Skin of body (tissue), 3 donors: ENCODE measurements at places on chromosomes 6 and 20.

GRCh38 chr6:168871642-168872315 lies 381.9 kb downstream of the THBS2 start:
- DNase-seq = no peak

DNA sequence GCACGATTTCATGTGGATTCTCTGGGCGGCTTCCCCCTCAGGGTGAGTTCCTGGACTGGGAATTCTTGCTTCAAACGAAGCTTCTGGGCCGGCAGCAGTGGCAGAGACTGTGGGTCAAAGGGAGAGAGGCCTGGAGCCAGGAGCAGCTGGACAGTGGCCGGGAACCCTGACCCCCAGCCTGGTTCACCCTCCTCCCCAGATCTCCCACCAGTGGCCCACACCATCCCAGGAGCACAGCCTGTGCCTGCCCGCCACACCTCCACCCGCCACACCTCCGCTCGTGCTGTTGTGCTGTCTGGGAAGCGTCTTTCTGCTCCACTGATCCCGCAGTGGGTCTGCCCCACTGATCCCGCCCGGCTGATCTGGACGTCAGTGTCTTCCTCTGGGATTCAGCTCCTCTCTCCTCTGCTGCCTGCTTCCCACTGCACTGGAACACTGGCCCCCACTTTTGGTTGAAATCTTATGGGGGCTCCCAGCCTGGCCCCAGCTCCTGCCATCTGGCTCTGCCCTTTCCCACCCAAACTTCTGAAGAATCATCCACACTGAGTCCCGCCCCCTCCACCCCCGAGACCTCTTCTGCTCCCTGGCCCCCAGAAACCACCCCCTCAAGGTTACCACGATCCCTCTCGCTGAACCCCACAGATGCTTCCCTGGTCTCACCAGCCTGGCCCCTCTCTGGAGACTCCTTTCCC lies 9.8 kb downstream of the ZBP1 start:
- DNase-seq = no peak

DNA sequence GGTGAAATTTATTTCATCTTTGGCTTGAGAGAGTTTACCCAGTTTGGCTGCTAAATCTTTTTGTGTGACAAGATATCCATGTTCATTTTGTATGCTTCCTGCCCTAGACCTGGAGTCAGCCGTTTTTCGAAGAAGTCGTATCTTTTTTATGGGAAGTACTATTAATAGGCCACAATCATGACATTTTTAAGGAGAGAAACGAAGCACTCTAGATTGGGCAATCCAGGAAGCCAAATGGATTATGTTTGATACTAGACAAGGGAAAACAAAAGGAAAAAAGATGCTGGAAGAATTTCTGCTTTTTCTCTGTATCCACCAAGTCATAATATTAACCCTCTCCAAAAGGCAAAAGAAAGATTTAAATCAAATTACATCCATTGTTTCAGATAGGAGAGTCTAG lies 214.6 kb downstream of the HDGFL1 start:
- DNase-seq = no peak

- no peak for DNase-seq
Measured at GRCh38 chr20:54158856-54159418, 14.8 kb downstream of the CYP24A1 start.

GRCh38 chr6:22521035-22521434 lies 48.3 kb upstream of the HDGFL1 start:
- no peak for DNase-seq

DNA sequence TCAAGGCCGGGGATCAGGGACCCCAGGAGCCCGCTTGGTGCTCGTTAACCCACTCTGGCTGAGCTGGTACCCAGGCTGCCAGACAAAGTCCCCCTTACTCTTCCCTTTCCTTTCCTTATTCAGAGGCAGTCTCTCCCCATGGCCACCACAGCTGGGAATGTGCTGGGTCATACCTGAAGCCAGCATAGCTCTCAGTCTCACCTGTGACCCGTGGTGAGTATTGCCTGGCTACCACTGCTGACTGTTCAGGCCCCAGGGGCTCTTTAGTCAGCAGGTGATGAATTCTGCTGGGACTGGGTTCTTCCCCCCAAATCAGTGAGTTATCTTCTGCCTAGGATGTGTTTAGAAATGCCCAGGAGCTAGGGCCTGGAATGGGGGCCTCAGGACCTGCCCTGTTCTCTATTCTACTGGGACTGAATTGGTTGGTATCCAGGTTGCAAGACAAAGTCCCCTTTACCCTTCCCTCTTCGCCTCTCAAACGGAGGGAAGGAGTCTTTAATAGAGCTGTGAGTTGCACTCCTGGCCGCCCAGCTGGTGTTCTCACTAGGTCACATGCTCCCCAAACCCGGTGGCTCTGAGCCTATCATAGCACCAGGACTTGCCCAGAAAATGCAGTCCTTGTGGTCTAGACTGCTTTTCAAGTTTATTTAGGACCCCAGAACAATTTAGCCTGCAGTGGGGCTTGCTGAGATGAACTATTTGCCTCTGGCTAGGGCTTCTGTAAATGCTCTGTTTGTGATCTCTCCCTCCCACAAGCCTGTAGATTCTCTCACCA lies 64.6 kb downstream of the MYO6 start:
- DNase-seq = no peak

DNA sequence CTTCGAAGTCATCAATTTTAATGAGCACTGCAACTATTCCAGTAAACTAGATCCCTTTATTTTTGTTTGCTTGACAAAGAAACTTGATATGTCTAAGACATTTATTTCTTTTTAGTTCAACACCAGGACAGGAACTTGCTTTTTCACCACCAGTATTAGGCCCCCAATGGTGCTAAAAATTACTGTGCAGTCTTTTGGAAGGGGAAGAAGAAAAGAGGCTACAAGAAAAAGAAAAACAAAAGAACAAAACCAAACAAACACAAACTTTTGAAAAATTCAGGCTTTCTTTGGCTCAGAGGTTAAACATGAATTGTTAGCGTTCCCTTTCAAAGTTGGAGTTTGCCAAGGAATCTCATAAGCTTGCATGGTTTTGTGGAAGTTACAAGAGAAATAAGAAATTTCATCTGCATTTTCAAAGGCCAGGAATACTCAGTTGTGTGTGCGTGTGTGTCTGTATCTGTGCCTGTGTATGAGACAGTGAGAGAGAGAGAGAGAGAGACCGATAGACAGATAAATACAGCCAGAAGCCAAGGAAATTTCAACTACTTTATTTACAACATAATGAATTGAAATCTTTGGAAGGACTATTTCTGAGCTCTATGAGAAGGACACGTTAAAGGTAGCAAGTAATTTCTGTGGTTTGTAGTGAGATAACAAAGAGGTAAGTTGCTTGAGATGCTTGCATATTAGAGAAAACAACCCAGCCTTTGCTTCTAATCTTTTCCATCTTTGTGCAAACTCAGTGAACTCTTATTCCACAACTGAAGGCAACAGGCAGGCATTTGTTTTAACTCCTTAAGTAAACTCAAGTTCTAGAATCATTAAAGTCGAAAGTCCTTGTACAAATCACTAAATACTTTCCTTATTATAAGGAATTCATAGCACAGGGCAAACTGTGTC lies 171.0 kb upstream of the CITED2 start:
- DNase-seq = peak; percentile 35

- DNase-seq = no peak
Measured at GRCh38 chr6:160863782-160864181, 127.8 kb upstream of the MAP3K4 start.

GRCh38 chr6:71254323-71254722 lies 34.3 kb upstream of the OGFRL1 start:
- DNase-seq = no peak

- peak; percentile 49 for DNase-seq
Measured at GRCh38 chr6:136582711-136583471, 32.7 kb upstream of the MAP7 start.

DNA sequence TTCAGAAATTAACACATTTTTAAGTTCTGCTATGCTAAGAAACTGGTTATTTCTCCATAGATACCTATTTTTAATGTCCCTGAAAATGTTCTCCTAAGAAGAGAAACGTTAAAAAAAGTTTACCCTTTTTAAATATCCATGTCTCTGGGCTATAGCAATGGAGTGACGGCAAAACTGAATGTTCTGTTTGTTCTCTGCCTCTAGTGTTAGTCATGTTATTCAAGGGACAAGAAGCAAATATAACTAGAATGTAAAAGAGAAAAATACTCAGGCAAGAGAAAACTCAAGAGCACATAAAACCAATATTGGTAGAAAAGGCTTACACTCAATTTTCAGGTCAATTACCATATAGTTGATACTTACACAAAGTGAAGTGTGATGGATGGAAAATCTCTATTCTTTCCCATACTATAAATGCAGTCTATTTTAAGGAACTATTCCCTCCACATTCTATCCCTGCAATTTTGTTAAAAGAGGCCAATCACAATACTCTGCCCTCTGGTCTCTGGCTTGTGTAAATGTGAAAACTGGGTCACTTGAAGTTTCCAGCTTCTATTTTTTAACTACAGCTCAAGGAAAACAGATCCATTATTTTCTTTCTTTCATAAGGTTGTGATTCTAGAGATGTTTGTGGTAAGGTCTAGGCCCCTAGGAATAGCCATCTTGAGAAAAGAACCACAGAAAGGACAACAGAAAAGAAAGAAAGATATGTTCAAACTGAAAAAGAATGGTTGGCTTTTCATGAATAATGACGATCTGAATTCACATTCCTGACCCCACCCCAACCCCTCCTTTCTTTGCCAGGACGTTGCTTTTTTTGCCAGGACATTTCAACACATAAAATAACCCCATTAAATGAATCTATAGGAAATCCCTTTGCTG lies 200.3 kb upstream of the FAM83B start:
- no peak for DNase-seq

GRCh38 chr20:330233-331149 lies 5.1 kb downstream of the SOX12 start:
- DNase-seq = peak; percentile 27

GRCh38 chr6:13575377-13575775 lies 975 bp downstream of the SIRT5 start:
- DNase-seq = no peak

- DNase-seq = no peak
Measured at GRCh38 chr20:8608470-8608869, 460.4 kb upstream of the PLCB4 start.

DNA sequence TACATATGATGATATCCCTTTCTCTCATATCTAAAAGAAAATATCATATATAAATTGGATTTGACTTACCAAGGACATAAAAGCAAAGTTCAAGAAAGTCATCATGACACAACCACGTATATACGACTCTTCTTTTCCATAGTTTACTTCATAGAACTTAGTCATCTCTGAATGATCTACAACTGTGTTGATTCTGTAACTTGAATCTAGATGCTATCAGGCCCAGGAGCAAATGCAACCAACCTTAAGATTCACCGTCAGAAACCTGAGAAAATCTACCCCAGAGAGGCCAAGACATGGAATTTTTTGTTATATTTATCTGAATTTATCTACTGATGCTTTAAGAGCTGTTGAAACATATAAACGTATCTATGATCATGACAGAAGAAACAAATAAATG lies 165.6 kb downstream of the PDE10A start:
- DNase-seq = no peak

DNA sequence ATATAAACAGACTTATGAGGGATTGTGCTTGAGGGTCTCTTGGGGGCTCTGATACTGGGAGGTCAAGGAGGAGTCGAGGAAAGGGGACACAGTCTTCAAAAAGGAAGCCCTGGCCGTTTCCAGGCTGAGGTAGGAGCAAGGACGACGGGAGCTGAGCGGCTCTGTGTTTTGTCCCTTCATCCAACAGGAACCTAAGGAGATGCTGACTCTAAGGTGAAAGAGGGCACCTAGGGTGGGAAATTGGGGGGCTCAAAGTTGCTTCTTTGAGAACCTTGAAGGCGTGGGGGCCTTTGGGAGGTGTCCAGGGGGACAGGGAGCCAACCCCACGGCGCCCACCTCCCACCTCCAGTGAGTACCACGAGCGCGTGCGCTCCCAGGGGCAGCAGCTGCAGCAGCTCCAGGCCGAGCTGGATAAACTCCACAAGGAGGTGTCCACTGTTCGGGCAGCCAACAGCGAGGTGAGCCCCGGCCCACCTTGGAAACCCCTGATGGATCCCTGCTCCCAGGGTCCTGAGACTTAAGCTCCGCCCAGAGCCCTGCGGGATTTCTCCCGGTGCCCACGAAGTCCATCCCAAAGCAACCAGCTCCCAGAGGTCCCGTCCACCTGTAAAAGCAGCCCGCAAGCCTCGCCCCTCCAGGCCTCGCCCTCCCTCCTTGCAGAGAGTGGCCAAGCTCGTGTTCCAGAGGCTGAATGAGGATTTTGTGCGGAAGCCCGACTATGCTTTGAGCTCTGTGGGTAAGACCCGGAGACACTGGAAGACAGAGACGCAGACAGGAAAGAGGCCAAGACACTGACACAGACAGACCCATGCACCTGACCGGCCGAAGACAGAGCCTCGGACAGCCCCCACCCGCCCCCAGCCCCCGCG lies 2.9 kb downstream of the SPAG4 start:
- no peak for DNase-seq

- DNase-seq = no peak
Measured at GRCh38 chr6:52136055-52136454, 48.6 kb upstream of the PKHD1 start.

GRCh38 chr20:20890751-20891150 lies 178.3 kb upstream of the RALGAPA2 start:
- no peak for DNase-seq

- DNase-seq = no peak
Measured at GRCh38 chr6:72963946-72964345, 261.4 kb downstream of the KHDC1L start.

DNA sequence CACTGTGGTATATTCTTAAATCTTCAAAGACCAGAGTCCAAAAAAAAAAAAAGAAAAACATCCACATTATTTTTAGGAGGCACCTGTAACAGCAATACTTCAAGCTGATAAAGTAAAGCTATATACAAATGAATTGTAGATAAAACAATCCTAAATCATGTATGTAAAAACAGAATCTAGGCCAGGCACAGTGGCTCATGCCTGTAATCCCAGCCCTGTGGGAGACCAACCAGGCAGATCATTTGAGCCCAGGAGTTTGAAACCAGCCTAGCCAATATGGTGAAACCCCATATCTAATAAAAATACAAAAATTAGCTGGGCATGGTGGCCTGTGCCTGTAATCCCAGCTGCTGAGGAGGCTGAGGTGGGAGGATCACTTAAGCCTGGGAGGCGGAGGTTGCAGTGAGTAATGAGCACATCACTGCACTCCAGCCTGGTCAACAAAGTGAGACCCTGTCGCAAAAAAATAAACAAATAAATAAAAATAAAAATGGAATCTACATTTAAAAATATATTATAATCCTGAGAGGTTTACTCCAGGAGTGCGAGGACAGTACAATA lies 7.3 kb downstream of the NAPB start:
- DNase-seq = no peak
